ENCODE measurements at places on chromosomes 1 and 21.

DNA sequence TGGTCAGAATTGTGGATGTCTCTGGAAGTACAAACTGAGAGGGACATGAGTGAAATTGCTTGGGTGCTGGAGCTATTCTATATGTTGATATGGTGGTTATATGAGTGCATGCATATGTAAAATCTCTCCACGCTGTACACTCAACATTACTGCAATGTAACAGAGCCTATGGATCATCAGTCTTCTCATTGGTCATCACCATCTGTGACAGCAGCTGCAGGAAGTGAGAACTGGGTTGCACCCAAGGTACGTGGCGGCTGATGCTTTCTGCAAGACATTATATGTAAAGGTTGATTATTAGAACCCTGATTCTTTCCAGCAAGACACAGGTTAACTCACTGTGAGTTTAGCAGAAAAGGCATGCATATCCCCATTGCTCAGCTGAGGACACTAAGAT lies 387.1 kb downstream of the OMA1 start:
- DNase-seq, result no peak

DNA sequence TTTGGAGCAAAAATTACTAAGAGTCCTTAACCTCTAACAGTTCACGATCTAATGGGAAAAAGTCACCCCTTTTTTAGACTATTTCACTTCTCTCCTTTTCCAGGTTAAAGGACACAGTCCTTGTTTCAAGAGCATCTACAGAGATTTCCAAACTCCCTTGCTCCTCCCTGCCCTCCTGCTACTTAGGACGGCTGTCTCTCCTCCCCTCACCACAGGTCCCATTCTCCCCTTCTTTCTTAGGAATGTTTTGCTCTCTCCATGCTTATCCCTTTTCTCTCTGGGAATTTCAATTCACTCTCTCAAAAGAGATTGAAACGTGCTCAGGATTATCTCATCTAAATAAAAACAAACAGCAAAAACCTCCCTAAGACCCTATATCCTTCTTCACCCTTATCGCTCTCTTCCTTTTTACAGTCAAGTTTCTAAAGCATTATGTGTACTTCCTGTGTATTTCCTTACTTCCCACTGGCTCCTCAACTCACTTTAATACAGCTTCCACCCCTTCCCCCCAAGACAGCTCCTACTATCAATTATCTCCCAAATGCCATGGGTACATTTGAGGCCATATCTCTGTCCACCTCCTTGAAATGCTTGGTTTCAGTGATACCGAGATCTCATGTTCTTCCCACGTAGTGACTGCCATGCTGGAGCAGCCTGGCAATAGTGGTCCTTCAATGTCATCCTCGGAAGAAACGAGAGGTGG lies 43.2 kb upstream of the ZNF281 start:
- DNase-seq, result no peak

GRCh38 chr1:115677565-115677964 lies 35.8 kb downstream of the VANGL1 start:
- no peak for DNase-seq

DNA sequence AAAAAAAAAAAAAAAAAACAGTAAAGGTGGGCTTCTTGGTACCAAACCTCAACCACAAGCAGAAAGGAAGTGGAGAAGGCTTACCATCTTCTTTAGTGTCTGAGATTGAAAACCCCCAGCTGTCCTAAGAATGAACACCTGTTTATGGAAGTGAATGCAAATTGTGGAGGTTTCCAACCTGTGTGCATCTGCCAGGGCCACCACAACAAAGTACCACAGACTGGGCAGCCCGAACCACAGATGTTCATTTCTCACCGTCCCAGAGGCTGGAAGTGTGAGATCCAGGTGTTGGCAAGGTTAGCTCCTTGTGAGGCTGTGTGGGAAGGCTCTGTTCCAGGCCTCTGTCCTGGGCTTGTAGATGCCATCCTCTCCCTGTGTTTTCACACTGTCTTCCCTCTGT lies 348.7 kb downstream of the SETD4 start:
- DNase-seq, result no peak

GRCh38 chr1:79304131-79304530 lies 297.6 kb upstream of the ADGRL4 start:
- DNase-seq, result no peak

- no peak for DNase-seq
Observed at GRCh38 chr1:209134001-209134400, 449.5 kb upstream of the CAMK1G start.

DNA sequence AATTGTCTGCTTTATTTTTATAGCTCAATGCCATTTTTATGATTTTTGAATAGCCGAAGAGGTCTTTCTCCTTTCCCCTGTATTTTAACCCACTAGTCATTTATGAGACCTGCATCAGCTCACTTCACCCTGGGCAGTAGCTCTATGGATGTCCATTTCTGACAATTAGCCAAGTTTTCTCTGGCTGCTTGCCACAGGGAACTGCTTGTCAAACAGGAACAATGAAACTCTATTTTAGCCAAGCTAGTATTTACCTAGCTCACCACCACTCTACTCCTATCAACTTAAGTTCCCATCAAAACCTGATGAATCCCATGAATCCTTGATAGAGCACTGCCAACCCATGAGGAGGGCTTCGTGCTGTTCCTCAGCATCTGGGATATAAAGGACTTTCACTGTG lies 406.7 kb downstream of the RWDD3 start:
- no peak for DNase-seq
